Purkinje cell (primary cell): ENCODE measurements at places on chromosomes 2 and 18. TPM values are rescaled to one million over a fixed set of nuclear protein-coding genes. Genes with fewer than 3 reads are reported as not detected.

DPP10 gene
- polyA plus RNA-seq: 196 and 219 TPM in 2 replicates

MTCL1 gene
- 50.8 and 53.0 TPM in 2 replicates for polyA plus RNA-seq

ANKRD30B gene
- 2.1 TPM in 1 of 2 replicates, not detected in the other for polyA plus RNA-seq

SATB2 gene
- polyA plus RNA-seq: 11.9 TPM in 1 of 2 replicates, not detected in the other

QPCT gene
- 4.8 TPM in 1 of 2 replicates, not detected in the other for polyA plus RNA-seq

PID1 gene
- polyA plus RNA-seq: 2.9 and 10.3 TPM in 2 replicates

VIT gene
- polyA plus RNA-seq: 6.9 TPM in 2 replicates

SCN9A gene
- polyA plus RNA-seq: 0.07 and 1.1 TPM in 2 replicates
